A549 treated with dexamethasone at 1 μM for 4 hours (cell line): ENCODE measurements at places on chromosomes 2 and 18. TPM values are rescaled to one million over a fixed set of nuclear protein-coding genes. Genes with fewer than 3 reads are reported as not detected.

TWIST2 gene
- 8.1 to 12.9 TPM (median 12.3 TPM) in 5 replicates for total RNA-seq

SLC14A1 gene
- total RNA-seq, result not detected in 5 replicates

KLHL41 gene
- 0.11 to 0.21 TPM (median 0.16 TPM) in 5 replicates for total RNA-seq

ANKAR gene
- 1.2 to 1.8 TPM (median 1.3 TPM) in 5 replicates for total RNA-seq

AMER3 gene
- not detected in 5 replicates for total RNA-seq
